ENCODE measurements at places on chromosomes 6 and 20. TPM values are rescaled to one million over a fixed set of nuclear protein-coding genes. Genes with fewer than 3 reads are reported as not detected.

DNA sequence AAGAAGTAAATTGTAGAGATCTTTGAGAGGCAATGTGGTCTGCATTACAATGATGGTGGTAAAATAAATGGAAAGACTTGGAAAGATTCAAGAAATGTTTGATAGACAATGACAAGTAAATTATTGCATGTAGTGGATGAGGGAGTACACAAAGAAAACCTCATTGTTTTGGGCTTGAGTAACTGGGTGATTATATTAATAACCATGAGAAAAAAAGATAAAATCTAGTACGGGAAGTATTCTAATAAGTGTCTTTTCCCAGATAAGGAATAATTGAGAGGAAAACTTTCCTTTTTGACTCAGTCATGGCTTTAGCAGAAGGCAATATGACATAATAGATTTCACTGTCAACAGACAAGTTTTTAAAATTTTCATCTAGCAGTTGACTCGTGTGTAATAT, 993.0 kb downstream of the EYS start:
- DNase-seq = no peak

COL21A1 gene
- not detected for total RNA-seq

DNA sequence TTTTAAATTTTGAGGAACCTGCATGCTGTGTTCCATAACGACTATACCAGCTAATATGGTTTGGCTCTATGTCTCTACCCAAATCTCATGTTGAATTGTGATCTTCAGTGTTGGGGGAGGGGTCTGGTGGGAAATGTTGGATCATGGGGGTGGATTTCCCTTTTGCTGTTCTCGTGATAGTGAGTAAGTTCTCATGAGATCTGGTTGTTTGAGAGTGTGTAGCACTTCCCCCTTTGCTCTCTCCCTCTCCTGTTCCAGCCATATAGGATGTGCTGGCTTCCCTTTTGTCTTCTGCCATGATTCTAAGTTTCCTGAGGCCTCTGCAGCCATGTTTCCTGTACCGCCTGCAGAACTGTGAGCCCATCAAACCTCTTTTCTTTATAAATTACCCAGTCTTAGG, 61.8 kb upstream of the NEDD9 start:
- DNase-seq = no peak

GRCh38 chr6:129748212-129748900, 38.4 kb upstream of the ARHGAP18 start:
- DNase-seq = no peak

DNA sequence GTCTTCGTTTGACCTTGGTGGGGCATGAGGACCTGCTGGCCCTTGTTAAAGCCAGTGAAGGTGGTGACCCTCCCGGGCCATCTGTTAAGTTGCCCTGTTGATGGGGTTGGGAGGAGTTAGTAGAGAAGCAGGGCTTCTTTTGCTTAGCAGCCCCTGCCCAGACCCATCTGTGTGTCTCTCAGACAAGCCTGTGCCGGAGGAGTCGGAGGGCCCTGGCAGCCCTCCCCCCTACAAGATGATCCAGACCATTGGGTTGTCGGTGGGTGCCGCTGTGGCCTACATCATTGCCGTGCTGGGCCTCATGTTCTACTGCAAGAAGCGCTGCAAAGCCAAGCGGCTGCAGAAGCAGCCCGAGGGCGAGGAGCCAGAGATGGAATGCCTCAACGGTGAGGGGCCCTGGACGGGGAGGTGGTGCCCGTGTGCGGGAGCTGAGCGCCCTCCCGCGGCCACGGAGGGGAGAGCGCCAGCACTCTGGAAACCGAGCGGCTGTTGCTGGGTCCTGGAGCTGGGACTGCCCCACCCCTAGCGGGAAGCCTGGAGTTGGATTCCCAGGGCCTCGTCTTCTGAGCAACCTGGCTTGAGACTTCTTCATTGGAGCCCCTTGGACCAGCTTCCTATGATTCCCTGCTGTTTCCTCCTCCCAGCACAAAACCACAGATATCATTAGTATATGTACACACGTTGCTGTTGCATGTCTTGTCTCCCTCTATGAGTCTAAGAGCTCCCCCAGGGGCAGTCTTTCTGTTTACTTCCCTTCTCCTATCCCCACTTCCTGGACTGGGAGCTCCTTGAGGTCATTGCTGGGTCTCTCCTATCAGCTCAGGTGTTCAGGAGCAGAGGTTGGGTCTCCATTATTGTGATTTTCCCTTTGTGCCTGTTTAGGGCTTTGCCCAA, 27.6 kb upstream of the SRF start:
- DNase-seq = peak; percentile 70

DNA sequence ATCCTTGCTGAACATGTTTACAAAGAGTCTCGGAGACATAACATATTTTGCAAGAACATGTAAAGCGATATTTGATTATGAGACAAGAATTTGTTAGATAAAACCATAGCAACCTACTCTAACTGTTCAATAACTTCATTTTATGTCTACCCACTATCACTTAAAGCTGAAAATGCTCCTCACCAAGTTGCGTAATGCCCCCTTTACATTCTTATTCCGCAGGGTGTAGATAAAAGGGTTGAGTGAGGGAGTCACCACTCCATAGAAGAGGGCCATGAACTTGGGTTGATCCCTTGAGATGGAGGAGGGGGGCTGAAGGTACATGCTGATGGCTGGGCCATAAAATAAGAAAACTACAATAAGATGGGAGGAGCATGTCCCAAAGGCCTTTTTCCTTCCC, 29.9 kb downstream of the OR2J3 start:
- DNase-seq = no peak

- no peak for DNase-seq
These were observed 43.7 kb downstream of the TMEM200A start for GRCh38 chr6:130409418-130410100.

VAPB gene
- total RNA-seq = 26.2 TPM

- DNase-seq = no peak
These were observed 1.4 kb downstream of the NCR2 start for GRCh38 chr6:41336824-41337223.

GRCh38 chr6:131139599-131139998, 4.3 kb downstream of the AKAP7 start:
- no peak for DNase-seq

- DNase-seq = no peak
These were observed 4.1 kb upstream of the SLC2A10 start for GRCh38 chr20:46705378-46705729.

IP6K3 gene
- total RNA-seq = not detected

TNFRSF21 gene
- 1.1 TPM for total RNA-seq

F13A1 gene
- 0.75 TPM for total RNA-seq

DNA sequence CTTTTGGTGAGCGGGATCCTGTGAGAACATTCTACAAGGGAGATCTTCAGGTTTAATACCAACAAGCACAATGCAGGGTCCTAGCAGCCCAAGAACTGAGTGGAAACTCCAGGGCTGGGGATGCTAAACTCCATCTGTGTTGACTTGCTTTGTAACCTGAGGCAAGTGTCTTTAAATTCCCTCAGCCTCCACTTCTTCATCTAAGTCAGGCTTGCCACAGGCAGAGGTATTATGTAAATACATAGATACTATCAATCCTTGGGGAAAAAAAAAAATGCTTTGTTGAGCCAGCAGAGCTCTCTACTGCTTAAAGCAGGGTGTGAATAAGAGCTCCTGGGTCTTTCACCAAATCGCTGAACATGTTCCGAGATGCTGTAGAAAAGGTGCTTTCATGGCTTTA, 114.2 kb upstream of the PHACTR1 start:
- no peak for DNase-seq

DNA sequence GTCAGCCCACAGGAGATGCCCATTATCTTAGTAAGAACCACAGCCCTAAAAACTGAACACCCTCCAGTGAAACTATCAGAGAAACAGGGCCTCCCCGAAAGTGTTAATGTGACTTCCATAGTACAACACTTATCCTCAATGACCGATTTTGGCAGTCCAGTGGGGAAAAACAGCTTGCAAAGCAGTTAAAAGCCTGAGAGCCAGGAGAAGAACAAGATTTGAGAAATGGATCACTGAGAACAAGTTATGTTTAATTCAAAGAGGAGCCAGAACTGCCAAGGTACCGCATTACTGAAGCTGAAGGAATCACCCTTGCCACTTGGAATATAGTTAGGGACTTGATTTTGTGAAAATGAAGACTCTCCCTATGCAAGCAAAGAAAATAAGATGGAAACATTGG, 236.9 kb downstream of the QKI start:
- no peak for DNase-seq

DNA sequence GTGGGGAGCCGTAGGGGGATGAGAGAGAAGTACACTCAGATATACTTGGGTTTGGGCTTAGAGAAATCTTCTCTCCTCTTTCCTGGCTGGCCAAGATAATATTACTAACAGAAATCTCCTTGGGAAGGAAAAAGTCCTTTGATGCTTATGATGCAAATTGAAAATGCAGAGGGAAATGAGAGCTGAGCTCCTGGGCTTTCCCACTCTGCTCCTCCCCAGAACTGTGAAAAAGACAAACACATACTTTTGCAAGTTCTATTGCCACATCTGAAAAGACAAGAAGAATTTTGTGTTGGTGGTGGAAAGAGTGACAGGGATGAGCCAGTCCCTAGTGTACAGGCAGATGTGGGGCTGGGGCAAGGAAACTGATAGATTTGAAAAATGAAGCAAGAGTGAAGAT, 185.9 kb downstream of the ANKRD60 start:
- no peak for DNase-seq

EYS gene
- total RNA-seq = not detected

DNA sequence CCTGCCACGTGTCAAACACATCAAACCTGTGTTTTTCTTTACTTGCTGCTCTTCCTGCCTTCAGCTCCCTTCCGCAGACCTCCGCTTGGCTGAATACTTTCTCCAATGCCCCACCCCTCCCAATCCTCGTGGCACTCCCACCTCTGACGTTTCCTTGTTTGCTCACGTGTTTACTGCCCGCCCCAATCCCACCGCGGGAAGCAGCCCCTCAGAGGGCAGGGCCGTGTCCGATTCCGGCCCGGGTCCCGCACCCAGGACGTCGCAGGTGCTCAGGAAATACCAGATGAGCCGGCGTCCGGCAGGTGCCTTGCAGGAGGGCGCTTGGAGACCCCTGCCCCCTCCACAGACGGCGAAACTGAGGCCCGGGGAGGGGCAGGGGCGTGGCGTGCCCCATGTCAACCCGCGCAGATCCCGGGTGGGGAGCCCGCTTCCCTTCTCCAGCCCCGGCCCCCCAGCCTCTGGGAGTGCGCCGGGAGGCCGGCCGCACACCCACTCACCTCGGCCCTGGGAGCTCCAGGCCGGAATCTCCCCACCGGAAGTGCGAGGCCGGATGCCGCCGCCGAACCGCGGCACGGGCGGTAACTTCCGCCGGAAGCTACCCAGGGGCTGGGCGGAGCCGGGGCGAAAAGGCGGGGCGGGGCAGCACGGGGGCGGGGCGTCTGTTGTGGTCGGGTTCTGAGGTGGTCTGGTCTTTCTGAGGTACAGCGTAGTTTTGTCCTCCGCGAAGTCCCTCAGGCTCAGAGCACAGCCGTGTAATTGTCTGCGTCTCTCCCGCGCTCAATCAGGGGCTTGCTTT, 42.3 kb downstream of the ELMO2 start:
- peak; percentile 84 for DNase-seq

GRCh38 chr20:35252037-35252461, 25.6 kb downstream of the MMP24 start:
- no peak for DNase-seq

- DNase-seq = no peak
These were observed 275.5 kb upstream of the SLC35B3 start for GRCh38 chr6:8710668-8711431.
